Vagina (tissue), 2 donors: ENCODE measurements at places on chromosomes 5 and 9. TPM values are rescaled to one million over a fixed set of nuclear protein-coding genes. Genes with fewer than 3 reads are reported as not detected.

DNA sequence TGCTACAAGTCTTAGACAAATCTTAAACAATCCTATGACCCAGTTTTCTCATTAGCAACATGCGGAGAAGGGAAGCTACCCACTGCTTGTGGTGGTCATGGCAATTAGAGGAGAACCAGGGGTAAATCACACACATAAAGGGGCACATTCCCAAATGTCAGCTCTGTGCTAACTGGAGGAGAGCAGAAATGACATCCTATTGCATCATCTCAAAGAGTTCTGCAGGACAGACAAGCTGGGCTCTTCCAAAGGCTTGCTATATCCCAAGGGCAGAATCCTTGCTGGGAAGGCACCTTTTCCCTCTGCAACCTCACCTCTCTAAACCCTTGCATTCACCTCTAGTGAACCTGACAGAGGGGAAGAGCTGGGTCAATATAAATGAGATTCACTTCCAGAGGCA is 17.0 kb upstream of the WWC1 start:
- no peaks in the 10 kb centered on the region for H3K36me3 ChIP-seq
- H3K27ac ChIP-seq, result no peak overlapping the region

DNA sequence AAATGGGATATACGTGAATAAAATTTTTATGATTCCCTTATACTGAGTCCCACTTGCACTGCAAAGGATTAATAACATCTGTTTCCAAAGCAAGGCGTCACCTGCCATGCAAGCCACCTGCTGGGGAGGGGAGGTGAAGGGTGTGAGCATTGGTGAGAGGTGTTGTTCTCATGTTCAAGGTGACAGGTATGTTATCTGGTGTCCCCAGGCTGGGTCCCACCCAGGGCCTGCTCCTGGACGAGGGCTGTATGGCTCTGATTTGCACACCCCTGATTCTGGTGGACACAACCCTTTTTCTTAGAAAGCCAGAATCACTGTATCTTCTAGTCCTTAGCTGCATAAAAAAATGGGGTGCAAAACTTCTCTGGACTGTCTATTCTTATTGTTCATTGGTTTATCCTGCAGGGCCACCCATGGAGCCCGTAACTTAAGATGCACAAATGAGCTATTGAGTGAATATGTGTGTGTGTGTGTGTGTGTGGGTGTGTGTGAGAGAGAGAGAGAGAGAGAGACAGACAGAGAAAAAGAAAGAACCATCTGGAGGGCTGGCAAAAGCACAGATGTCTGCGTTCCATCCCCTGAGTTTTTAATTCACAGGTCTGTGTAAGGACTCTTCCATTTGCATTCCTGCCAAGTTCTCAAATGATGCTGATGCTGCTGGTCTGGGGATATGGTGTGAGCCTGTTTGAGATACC is 53.7 kb downstream of the SYK start:
- no peaks in the 10 kb centered on the region for H3K27me3 ChIP-seq
- DNase-seq, result peak; percentile 64
- H3K4me1 ChIP-seq, result no peaks in the 10 kb centered on the region
- no peaks in the 10 kb centered on the region for H3K36me3 ChIP-seq
- no peak overlapping the region for H3K4me3 ChIP-seq
- no peak overlapping the region for H3K27ac ChIP-seq

DNA sequence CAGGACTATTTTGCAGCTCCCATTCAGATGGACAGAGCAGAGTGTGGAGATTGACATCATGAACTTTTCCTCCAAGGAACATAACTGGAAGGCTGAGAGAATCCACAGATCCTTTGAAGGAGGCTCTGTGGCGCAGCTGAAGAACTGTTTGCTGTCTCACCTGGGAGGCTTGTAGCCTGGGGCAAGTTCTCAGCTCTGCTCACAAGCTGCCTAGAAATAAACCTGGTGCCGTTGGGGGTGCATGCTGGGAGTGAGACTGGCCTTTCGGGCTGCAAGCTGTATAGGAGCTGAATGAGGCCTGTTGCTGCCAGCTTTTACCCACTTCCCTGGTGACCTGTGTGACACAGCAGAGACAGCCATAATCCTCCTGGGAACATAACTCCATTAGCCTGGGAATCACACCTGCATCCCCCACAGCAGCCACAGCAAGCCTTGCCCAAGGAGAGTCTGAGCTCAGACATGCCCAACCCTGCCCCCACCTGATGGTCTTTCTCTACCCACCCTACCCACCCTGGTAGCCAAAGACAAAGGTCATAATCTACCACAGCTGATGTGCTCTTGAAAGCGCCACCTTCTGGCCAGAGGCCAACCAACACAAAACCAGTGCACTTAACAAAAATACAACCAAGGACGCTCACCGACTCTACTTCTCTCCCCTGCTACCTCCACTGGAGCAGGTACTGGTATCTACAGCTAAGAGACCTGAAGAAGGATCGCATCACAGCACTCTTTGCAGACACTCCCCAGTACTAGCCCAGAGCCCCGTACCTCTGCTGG is 205.1 kb upstream of the MRPS30 start:
- H3K27ac ChIP-seq, result no peak overlapping the region
- no peak overlapping the region for H3K4me3 ChIP-seq
- no peaks in the 10 kb centered on the region for H3K4me1 ChIP-seq
- DNase-seq, result no peak
- H3K27me3 ChIP-seq, result no peaks in the 10 kb centered on the region
- H3K36me3 ChIP-seq, result no peaks in the 10 kb centered on the region

- H3K27me3 ChIP-seq, result no peaks in the 10 kb centered on the region
- H3K36me3 ChIP-seq, result no peaks in the 10 kb centered on the region
- H3K4me3 ChIP-seq, result no peak overlapping the region
- no peaks in the 10 kb centered on the region for H3K4me1 ChIP-seq
- no peak for DNase-seq
Observed at GRCh38 chr5:97297063-97297703, 114.1 kb upstream of the RIOK2 start.

- H3K36me3 ChIP-seq, result no peaks in the 10 kb centered on the region
- no peak for DNase-seq
- no peaks in the 10 kb centered on the region for H3K27me3 ChIP-seq
- H3K4me1 ChIP-seq, result peaks cover 22% of the 10 kb centered on the region
- no peak overlapping the region for H3K4me3 ChIP-seq
Observed at GRCh38 chr9:126495411-126496180, 118.1 kb upstream of the LMX1B start.

DNA sequence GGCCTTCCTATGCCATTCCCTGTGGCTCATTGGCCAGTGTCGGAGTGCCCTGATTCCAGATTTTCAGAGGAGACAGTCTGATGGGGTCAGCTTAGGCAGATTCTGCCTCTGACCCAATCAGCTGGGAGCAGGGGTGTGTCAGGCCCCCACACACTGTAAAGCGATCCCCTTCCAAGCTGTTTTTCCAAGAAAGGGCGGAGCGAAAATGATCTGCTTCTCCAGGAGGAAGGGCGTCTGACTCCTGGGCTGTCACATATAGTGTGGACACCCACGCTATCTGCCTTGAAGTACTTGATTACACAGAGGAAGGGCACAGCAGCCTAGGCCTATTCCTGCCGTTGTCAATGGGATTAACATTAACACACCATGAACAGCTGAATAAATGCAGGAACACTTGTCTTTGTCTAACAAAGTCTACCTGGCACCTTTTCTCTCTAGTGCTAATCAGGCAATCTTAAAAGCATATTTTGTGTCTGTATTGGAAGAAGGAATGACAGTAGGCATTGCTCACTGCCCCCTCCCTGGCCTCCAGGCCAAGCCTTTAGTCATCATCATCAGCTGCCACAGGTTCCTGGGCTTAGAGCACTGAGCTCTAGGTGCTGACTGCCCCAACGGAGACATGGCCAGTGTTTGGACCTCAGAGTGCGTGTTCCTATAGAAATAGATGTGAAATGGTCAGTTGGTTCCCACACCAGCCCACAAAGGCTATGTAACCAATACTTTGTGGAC is 218.7 kb downstream of the MELK start:
- H3K4me3 ChIP-seq, result no peak overlapping the region
- no peak overlapping the region for H3K27ac ChIP-seq
- no peaks in the 10 kb centered on the region for H3K27me3 ChIP-seq
- no peak for DNase-seq

- H3K27me3 ChIP-seq, result no peaks in the 10 kb centered on the region
- no peak for DNase-seq
- H3K36me3 ChIP-seq, result no peaks in the 10 kb centered on the region
- no peaks in the 10 kb centered on the region for H3K4me1 ChIP-seq
- H3K27ac ChIP-seq, result no peak overlapping the region
Observed at GRCh38 chr5:20680718-20681302, 692.8 kb upstream of the CDH18 start.

- no peaks in the 10 kb centered on the region for H3K36me3 ChIP-seq
- DNase-seq, result no peak
- no peaks in the 10 kb centered on the region for H3K27me3 ChIP-seq
- H3K4me1 ChIP-seq, result peaks cover 6% of the 10 kb centered on the region
- H3K4me3 ChIP-seq, result no peak overlapping the region
Observed at GRCh38 chr5:151592855-151593408, 1.8 kb upstream of the FAT2 start.

GRCh38 chr5:135977375-135977928 is 22.7 kb upstream of the LECT2 start:
- no peak for DNase-seq
- H3K27ac ChIP-seq, result no peak overlapping the region
- no peaks in the 10 kb centered on the region for H3K27me3 ChIP-seq
- no peaks in the 10 kb centered on the region for H3K36me3 ChIP-seq
- no peak overlapping the region for H3K4me3 ChIP-seq

DNA sequence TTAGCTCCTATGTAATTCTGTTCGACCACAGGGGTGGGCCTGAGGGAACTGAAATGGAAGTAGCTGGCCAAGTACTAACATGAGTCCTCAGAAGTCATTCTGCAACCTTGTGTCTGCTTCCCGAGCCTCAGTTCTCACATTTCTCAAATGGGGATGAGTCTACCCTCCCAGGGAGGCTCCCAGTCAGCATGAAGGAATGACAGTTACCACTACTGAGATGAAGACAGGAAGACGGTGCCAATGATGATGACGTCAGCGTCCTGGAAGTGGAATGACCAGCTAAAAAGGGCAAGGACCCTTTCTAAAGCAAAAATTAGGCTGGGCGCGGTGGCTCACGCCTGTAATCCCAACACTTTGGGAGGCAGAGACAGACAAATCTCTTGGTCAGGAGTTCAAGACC is 6.8 kb downstream of the PIP5KL1 start:
- H3K4me1 ChIP-seq, result peaks cover 49% of the 10 kb centered on the region
- H3K36me3 ChIP-seq, result no peaks in the 10 kb centered on the region
- H3K27ac ChIP-seq, result no peak overlapping the region

DNA sequence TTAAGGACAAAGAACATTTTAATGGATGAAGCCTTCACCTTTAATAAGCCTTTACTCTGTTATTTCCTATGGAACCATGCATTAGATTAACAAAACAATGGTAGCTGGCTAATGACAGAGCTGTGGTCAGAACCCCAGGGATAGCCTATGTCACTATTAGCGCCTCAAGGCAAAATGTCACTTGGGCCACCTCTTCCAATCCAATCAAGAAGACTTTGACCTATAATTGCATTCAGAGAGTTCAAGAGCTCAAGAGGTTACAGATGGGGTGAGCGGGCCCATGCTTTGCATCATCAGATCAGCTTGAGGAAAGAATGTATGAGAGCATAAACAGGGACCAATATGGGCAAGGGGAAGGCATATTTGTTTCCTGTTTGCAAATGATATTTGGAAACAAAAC is 425.1 kb downstream of the ARHGEF28 start:
- no peaks in the 10 kb centered on the region for H3K27me3 ChIP-seq
- no peaks in the 10 kb centered on the region for H3K36me3 ChIP-seq
- H3K27ac ChIP-seq, result no peak overlapping the region
- H3K4me1 ChIP-seq, result no peaks in the 10 kb centered on the region
- no peak overlapping the region for H3K4me3 ChIP-seq

DNA sequence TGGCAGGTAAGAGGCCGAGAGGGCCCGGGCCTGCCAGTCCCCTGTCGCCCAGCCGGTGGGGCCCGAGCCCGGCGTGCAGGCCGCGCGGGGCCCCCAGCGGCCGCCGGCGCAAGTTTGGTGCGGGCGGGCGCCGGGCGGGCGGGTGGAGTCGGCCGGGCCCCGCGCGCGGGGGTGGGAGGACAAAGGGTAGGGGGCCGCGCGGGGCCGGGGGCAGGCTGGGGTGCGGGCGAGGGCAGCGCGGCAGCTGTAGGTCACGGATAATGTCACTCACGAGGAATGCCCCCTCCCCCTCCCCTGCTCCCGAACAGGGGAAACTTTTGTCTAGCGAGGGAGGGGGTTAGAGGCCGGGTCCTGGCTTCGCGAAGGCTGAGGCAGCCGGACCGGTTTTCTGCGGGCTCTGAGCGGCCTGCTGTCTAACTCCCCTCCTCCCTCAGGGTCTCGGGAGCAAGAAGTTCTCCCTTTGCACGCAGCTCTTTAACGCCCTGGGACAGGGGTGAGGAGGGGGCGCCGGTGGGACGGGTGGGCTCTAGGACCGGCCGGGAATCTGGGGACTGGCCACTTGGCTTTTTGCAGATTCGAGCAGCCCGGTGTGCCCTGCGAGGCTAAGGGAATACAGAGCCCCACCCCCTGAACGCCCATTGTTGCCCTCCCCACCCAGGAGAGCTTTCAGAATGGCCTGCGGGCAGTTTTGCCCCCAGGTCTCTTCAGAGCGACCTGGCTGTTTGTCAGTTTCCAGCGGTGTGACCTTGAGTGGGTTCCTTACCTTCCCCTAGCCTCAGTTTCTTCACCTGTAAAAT is 21.3 kb upstream of the NDST1 start:
- H3K27me3 ChIP-seq, result no peaks in the 10 kb centered on the region
- no peaks in the 10 kb centered on the region for H3K36me3 ChIP-seq
- peaks cover 63% of the 10 kb centered on the region for H3K4me1 ChIP-seq

GRCh38 chr9:115944166-115944948 is 209.2 kb upstream of the PAPPA start:
- no peaks in the 10 kb centered on the region for H3K27me3 ChIP-seq
- no peak overlapping the region for H3K4me3 ChIP-seq
- peak; percentile 98 for DNase-seq
- peaks cover 19% of the 10 kb centered on the region for H3K4me1 ChIP-seq
- H3K36me3 ChIP-seq, result no peaks in the 10 kb centered on the region

GRCh38 chr5:137190441-137190840 is 308.7 kb downstream of the SPOCK1 start:
- no peaks in the 10 kb centered on the region for H3K4me1 ChIP-seq
- no peaks in the 10 kb centered on the region for H3K27me3 ChIP-seq

- peaks cover 11% of the 10 kb centered on the region for H3K4me1 ChIP-seq
- no peak overlapping the region for H3K4me3 ChIP-seq
- no peak for DNase-seq
- H3K27ac ChIP-seq, result no peak overlapping the region
Observed at GRCh38 chr9:89149726-89150125, 28.9 kb downstream of the SHC3 start.

DNA sequence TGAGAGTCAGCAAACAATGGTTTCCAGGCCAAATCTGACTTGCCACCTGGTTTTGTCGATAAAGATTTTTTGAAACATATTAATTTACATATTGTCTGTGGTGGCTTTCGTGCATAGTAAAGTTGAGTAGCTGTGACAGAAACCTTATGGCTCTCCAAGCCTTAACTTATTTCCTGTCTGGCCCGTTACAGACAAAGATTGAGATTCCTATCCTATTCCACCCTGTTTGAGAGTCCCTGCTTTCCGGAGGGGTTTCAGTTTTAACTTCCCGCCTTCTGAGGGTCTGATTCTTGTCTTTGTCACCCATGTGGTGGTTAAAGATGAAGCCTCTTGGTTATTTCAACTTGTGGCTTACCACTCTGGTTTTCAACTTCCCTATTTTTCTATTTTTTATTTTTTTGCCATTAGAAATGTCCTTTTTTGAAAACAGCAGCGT is 11.4 kb downstream of the OTULIN start:
- H3K36me3 ChIP-seq, result no peaks in the 10 kb centered on the region
- no peak for DNase-seq
- peaks cover 48% of the 10 kb centered on the region for H3K4me1 ChIP-seq
- H3K4me3 ChIP-seq, result no peak overlapping the region
- no peaks in the 10 kb centered on the region for H3K27me3 ChIP-seq

FAM200C gene
- 2.5 TPM for total RNA-seq

NOXA1 gene
- 2.9 TPM for total RNA-seq

SHC3 gene
- 6.1 TPM for total RNA-seq

ZNF883 gene
- total RNA-seq, result 0.98 TPM

SLC6A3 gene
- 0.49 TPM for total RNA-seq

IL13 gene
- not detected for total RNA-seq
